Stimulated activated CD4-positive, alpha-beta T cell treated with anti-CD3 and anti-CD28 coated beads, TNF-alpha, amount 100 ng/mL, for 48 hours (primary cell): ENCODE measurements at places on chromosomes 4 and X.

GRCh38 chrX:69046996-69047490, 118.2 kb downstream of the PJA1 start:
- no peak for DNase-seq

DNA sequence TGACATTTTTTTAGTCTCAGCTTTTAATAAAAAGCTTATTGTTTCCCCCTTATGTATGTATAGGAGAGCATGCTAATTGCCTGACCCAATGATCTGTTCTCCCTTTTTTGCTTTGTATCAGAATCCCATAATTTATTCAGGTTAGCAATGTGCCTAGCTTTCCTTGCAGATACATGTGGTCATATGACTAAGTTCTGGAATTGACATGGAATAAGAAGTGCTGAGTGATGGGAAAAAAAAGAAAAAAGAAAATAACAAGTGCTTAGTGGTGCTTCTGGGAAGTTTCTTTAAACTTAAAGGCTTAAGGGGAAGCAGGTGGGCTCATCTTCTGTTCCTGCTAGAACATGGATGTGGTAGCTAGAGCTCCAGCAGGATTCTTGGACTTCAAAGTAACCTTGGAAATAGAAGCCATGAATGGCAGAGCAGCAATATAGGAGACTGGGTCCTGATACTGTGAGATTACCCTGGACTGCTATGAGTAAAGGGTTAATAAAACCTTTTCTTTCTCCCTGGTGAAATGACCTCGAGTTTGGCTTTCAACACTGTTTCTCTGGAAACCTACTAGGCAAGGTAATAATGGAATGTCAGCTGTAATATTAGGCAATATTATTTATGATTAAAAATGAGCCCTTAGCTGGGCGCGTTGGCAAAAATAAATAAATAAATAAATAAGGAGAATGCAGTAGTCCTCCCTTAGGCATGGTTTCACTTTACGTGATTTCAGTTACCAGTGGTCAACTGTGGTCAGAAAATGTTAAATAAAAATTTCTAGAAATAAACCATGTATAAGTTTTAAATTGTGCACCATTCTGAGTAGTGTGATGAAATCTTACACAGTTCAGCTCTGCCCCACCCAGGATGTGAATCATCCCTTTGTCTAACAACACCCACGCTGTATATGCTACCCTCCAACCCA, 16.7 kb upstream of the RBM41 start:
- no peak for DNase-seq

- no peak for DNase-seq
Measured at GRCh38 chr4:113446019-113446418, 315.5 kb downstream of the CAMK2D start.

GRCh38 chr4:153189016-153189801, 15.0 kb upstream of the TRIM2 start:
- DNase-seq: no peak

DNA sequence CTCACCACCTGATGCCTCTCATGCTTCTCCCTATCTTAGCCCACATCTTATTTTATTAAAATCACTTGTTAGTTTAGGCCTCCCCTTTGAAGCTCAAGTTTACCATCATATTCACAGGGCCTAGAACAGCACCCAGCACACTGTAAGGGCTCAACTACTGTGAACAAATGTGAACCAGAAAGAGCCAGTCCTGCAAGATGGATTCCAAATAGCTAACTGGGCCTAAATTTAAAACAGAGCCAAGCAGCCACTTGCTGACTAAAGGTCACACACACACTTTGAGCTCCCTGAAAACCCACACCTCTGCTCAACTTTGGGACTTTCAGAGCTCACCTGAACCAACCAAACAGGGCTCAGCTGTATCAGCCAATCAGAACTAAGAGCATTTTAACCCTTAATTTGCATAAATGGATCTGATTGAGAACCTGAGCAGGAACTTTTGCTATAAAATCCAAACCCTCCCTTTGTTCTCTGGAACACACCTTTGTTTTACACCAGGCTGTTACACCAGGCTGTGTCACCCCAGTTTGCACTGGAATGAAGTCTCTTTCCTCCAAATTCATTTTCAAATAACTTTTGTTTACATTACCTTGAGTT, 62.1 kb upstream of the EXOC1L start:
- no peak for DNase-seq

- DNase-seq: no peak
Measured at GRCh38 chrX:12237771-12238170, 99.5 kb downstream of the FRMPD4 start.

DNA sequence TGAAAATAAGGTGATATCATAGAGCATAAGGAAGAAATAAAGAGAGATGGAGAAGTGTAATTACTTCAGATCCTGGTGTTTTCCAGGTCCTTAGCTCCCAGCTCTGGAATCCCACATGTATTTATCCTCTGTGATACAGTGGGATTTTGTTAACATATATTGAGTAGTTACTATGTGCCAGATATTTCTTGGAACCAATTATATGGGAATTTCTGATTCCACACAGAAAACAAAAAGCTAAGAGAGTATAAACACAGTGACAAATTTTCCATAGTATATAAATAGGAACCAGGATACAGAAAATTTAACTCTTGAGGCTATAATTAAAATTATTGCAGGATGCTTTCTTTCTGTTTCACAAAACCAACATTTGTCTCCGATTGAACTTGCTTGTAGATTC, 1067.5 kb downstream of the PCDH7 start:
- DNase-seq: no peak

GRCh38 chr4:83556006-83556707, 20.2 kb downstream of the GPAT3 start:
- no peak for DNase-seq

GRCh38 chr4:68342134-68342533, 7.8 kb downstream of the YTHDC1 start:
- no peak for DNase-seq

DNA sequence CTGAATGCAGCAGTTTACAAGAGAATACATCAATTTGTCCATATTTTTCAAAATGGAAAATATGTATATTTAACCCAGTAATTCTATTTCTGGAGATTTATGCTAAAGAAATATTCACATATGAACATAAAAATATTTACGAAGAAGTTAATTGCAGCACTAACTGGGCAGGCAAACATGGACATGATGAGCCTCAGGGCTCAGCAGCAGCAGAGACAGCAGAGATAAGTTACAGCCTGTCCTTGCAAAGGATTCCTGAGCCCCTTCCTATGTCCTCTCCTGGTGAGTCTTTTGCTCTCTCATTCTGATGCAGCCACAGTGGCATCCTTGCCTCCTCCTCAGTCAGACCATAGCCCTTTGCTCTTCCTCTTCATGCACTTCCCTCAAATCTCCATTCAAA, 680.6 kb upstream of the CPEB2 start:
- no peak for DNase-seq

DNA sequence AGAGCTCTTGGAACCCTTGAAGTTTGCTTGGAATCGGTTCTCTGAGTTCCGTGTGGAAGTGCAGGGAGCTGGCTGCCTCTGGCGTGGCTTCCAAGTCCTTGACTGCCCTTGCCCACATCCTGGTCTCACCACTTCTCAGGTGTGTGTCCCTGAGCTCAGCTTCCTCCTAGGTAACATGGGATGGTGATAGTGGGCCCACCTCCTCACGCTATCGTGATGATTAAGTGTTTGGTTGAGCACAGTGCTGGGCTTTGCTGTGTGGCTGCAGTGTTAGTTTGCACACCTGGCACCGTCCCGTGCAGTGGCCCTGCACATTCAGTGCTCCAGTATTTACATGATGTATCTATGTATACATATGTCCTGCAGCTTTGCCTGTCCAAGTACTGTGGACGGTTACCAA, 81.5 kb downstream of the CLDN34 start:
- no peak for DNase-seq

DNA sequence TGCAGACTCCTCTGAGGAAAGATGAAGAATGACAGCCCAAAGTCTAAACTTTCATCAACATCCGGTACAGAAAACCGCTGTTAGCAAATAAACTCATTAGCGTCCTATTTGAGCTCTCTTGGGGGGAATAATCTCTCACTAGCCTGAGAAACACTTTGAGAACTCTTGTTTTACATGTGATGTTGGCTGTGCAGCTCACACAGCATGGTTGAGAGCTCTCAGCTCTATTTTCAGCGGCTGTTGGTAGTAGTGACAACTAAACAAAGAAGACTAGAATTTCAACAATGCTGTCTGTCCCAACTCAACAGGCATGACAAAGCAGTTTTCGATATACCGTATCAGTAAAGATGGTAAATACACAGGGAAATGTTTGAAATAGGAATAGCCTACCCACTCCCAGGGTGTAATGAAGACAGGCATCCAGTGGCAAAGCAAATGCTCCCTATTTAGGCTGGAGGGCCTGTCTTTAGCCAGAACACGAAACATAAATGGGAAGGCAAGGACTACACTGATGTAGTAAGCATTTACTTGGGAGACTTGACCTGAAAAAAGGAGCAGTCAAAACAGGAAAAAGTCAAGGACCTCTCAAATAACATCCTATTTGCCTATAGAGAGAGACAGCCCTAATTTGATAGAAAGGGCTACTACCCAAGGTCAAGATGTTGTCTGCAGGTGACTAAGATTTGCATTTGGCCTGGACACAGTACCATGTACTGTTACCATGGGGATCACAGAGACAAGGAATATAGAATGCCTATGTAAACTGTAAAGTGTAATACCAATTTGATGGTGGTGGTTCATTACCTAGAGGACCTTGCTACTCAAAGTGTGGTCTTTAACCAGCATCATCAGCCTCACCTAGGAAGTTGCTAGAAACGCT, 60.4 kb downstream of the PPEF2 start:
- no peak for DNase-seq

GRCh38 chr4:175720067-175720466, 92.0 kb downstream of the GPM6A start:
- DNase-seq: no peak

- DNase-seq: no peak
Measured at GRCh38 chrX:153649178-153649914, 2.3 kb downstream of the DUSP9 start.

- no peak for DNase-seq
Measured at GRCh38 chr4:136651932-136652331, 880.4 kb downstream of the PCDH18 start.

GRCh38 chrX:26562156-26562555, 346.2 kb downstream of the MAGEB5 start:
- DNase-seq: no peak

GRCh38 chr4:174496631-174497432, 25.5 kb downstream of the HPGD start:
- DNase-seq: no peak

DNA sequence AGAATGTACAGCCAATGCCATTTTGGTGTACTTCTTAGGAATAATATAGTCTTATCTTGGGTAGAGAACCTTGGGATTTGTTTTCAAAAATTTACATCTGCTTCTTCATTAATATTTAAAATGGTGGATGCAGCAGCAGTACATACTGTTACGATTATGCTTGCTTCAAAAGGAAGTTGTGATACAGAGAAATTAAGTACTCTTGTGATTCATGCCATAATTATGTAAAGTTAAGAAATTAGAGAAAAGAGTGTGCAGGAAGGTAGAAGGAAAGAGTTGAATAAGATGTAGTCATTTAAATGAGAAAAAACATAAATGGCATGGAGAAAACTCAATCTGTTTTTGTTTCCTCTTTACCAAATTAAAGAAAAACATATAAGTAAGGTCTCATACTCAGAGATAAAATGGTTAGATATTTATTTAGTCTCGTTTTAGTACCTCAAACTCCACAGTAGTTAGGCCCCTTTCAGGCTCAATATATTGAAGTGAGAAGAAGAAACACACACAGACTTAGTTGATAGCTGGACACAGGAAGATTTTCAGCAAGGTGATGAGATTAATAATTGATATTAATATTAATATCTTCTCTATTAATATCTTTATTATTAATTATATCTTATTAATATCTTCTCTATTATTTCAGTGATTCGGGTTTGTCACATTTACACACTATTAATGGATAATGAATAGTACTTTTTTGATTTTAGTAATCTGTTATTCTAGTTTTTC, 70.1 kb upstream of the HPGD start:
- DNase-seq: no peak

- no peak for DNase-seq
Measured at GRCh38 chrX:37646254-37646653, 39.3 kb upstream of the XK start.

DNA sequence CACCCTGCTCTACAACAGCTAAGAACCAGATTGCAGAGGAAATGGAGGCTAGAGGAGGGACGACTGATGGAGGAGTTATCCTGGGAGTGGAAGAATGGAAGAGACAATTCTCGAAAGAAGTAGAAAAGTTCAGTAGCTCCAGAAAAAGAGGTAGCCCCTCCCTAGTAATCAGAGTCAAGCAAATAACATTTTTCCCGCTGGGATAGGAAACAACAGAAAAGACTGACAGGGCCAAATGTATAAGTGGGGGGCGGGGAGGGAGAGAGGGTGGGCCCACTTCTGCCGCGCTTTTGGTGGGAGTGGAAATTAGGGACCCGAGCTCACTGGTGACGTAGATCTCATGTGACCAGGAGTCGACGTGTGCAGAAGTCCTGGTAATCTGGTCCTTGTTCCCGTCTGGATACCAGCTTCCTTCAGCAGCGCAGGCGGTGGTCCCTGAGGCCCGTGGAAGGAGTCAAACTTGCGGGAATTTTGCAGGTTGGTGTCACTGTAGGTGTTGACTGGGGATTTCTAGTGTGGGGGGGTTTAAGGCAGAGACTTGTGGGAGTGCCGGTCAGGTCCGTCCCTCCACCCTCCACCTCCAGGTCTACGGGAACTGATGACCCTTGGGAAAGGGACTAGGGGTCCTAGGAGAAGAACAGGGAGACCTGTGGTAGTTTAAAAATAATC, at the start of gene TCEAL9:
TSS of gene TCEAL9 (plus strand) at position 377 of the 669 bp plus-strand sequence. CDS start 1,179 bp downstream, outside the sequence.
- no peak for DNase-seq

- DNase-seq: no peak
Measured at GRCh38 chr4:140246216-140246615, 92.2 kb upstream of the MAML3 start.

GRCh38 chrX:3962511-3963311, 249.3 kb upstream of the PRKX start:
- DNase-seq: no peak

DNA sequence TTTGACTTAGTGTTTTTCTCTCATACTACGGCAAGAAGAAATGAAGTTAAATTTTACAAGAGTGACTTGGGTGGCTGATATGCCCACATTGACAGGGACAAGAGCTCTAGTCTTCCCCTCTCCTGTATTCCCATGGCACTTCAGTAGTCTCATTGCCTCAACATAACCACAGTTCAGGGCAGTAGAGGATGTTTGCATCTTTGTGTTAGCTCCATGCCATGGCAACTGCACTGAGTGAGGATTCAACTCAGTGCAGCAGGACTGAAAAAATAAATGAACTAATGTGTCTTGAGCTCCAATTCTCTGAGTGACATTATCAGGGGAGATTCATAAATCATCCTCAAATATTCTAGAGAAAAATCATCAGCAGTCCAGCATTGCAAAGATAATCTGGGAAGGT, 78.8 kb downstream of the TET2 start:
- DNase-seq: no peak

DNA sequence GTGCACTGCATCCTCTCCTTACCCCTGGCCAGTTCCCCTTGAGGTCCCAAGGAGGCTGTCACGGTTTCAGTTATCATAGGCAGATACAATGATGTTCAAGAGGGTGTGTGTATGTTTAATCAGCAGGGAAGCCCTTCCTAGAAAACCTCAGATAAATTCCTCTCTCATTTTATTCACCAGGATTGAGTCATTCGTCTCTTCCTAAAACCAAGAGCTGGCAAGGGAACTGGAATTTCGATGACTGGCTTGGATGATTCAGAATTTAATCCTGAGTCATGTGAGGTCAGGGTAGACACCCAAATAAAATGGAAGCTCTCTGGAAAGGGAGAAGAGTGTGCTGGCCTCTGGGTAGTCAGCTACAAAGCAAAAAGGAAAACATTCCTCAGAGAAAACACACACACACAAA, 106.2 kb upstream of the RAPGEF2 start:
- no peak for DNase-seq

- DNase-seq: no peak
Measured at GRCh38 chrX:40150503-40150902, 52.7 kb upstream of the BCOR start.

GRCh38 chr4:138645289-138645688, 370.3 kb upstream of the NOCT start:
- DNase-seq: no peak
